Glomerular endothelial cell (primary cell): ENCODE measurements at places on chromosomes 13 and 19. TPM values are rescaled to one million over a fixed set of nuclear protein-coding genes. Genes with fewer than 3 reads are reported as not detected.

Gene RTBDN
- total RNA-seq, result not detected in 2 replicates

Gene PRR19
- total RNA-seq, result 0.10 and 1.8 TPM in 2 replicates

Gene HPN
- total RNA-seq, result not detected in 2 replicates

Gene CCDC70
- total RNA-seq, result not detected in 2 replicates

Gene MISP3
- total RNA-seq, result 0.41 and 0.78 TPM in 2 replicates

Gene ANGPTL8
- total RNA-seq, result not detected in 2 replicates

Gene PLPPR2
- 39.3 and 47.7 TPM in 2 replicates for total RNA-seq

Gene IRGC
- total RNA-seq, result not detected in 2 replicates
